ENCODE measurements at places on chromosomes 2 and 18.

- no peak for DNase-seq
These were observed 64.3 kb upstream of the MSTN start for GRCh38 chr2:190126798-190127197.

GRCh38 chr2:24049485-24050021, at the start of gene FKBP1B:
TSS of gene FKBP1B (plus strand) at chr2:24049741. CDS start at chr2:24049850, 109 bp downstream.
- DNase-seq = peak; percentile 22

DNA sequence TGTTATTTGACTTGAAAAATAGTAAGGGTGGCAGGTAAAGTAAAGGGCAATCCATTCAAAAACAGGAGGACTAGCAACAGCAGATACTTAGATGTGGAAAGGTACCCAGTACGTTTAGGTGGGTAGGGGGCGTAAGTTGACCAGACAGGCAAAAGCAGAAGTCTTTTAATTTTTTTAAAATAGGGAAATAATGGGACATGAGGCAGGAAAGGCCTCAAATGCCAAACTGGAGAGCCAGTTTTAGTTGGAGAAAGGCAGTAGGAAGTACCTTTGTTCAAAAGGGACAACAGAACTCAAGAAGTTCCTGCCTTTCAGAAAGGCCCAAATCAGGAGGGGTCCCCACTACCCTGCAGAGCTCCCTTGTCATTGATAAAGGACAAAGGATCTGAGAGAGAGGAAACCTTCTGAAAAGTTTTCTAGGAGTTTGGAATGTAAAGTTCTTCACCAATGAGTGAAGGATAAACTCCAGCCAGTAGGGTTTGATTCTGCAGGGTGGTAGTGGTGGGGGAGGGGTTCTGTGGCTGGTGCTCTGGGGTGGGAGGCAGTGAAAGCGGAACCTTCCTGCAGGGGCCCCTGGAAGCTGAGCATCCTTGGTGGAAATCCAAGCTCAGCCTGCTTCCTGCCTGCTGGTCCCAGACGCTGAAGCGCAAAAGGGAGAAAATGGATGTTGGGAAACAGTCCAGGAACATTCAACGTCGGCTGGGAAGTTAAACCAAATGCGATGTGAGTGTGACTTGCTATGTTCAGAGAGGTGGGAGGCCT, 40.1 kb downstream of the TMEM17 start:
- no peak for DNase-seq

- DNase-seq = no peak
These were observed 33.3 kb downstream of the PRKCE start for GRCh38 chr2:45684756-45685155.

DNA sequence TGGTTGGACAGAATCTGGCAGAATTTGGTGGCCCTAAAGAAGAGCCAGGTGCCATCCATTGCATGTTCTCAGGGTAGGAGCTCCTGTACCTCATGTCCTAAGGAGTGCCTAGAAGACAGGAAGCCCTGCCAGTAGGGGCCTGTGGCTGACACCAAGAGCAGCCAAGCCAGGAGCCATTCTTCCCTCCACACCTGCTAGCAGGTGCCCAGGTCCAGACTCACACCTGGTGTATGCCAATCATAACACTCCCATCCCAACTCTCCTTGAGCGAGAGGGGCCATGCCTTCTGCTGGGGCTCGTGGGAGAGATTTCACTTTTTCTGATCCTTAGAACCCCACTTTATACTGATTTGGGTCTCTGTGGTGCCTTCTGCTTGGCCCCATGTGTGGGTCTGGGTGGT, 26.5 kb upstream of the TMEM37 start:
- DNase-seq = no peak
